ENCODE measurements at places on chromosomes 2 and 18.

DNA sequence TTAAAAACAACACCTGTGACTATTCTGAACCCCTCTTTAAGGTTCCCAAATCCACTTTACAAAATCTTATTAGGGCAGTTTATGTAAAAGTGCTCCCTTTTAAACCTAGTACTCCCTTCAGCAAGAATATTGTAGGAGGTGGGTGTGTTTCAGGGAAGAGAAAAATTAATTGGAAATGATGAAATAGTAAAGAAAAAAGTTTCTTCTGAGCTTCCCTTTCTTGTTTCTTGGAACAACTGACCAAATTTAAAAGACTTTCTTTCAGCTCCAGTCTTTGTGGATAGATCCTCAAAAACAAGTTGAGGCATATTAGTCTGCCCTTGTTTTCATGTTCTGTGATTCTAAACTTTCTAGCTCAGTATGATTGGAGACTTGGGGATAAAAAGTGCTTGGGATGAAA, 3.0 kb downstream of the VWA3B start:
- no peak for DNase-seq

- DNase-seq, result no peak
Measured at GRCh38 chr2:213723041-213723560, 438.8 kb downstream of the SPAG16 start.

DNA sequence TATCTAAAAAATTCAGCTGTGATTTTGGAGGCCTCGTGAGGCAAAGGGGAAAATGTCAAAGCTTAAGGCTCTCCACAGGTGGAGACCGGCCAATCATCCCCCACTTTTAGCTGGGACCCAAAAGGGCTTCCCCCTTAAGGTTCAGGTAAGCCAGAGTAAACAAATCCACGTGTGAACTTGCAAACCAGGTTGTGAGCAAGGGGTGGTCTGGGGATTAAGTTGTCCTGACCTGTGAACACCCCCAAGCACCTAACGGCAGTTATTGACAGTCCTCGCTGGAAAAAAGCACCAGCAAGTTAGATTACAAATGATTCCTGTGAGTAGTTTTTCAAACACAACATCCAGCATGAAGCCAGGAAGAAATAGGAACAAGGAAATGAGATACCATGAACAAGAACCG, 42.9 kb downstream of the MYO7B start:
- DNase-seq, result no peak

DNA sequence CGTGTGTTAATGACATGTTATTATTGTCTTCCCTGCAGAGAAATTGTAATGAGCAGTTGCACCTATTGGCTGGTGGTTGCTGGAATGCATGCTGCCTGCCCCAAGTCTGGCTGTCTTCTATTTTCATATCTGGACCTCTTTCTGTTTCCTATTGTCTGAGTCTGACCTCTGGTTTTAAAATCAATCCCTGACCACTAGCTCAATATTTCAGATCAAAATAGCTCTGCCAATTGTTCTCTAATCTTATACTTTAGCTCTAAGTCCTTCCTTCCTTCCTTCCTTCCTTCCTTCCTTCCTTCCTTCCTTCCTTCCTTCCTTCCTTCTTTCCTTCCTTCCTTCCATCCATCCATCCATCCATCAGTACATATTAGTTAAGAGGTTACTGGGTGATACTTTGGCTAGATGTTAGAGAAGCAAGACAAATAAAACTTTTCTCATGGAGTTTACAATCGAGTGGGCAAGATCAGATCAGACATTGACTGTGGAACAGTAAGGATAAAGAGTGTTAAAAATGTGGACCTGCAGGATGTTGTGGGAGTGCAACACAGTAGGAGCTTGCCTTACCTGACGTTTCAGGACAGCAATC, 417.1 kb downstream of the SOCS6 start:
- DNase-seq, result no peak

DNA sequence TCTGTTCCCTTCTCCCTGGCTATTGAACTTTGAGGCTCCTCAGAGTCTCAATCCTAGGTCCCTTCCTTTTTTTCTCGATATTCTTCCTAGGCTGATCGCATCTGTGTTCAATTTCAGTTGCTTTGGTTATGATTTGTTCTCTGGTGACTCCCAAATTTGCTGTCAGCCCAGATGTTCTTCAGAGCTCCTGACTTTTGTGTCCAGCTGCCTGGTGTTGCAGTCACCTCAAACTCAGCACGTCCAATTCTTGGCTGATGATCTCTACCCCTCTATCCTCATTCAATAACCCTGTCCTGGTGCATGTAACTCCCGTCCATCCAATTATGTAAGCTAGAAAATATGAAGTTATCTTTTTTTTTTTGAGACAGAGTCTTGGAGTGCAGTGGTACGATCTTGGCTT, 31.4 kb downstream of the DIS3L2 start:
- DNase-seq, result no peak
